Cortex of kidney (tissue), 1 donor: ENCODE measurements at places on chromosomes 1 and 21.

- DNase-seq, result no peak
Measured at GRCh38 chr1:160167580-160167979, 16.2 kb downstream of the ATP1A4 start.

- no peak for DNase-seq
Measured at GRCh38 chr1:1799716-1800115, 21.4 kb upstream of the NADK start.

- DNase-seq, result no peak
Measured at GRCh38 chr1:147654511-147654910, 15.8 kb downstream of the ACP6 start.

DNA sequence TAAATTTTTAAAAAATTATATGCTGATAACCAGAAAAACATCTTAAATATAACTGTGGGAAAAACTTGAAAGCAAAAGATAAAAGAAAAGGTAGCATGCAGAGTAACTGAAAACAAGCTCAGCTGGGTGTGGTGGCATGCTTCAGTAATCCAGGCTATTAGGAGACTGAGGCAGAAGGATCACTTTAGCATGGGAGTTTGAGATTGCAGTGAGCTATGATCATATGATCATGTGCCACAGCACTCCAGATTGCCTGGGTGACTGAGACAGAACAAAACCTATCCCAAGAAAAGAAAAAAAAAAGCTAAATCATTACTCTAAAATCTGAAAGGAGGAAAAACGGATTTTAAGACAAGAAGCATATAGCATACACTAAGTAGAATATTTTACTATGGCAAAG lies 1624.0 kb downstream of the AMY1C start:
- DNase-seq, result no peak

GRCh38 chr1:92081031-92081430 lies 886 bp downstream of the BTBD8 start:
- no peak for DNase-seq

DNA sequence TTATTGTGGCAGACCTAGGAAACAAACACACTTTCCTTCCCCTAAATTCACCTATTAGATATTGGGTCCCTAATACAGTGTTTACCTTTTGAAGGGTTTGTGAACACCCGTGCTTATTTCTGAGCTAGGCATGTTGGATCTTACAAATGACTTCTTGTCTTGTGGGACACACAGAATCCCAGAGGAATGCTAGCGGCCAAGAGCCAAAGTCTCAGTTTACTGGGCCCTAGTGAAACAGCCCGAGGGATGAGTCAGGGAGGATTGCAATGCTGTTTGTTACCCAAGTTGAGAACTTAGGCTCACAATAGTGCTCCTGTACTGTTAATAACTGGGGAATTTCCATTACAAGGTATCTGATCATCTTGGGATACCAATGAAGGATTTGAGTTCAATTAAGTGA lies 100.1 kb upstream of the AKT3 start:
- no peak for DNase-seq

DNA sequence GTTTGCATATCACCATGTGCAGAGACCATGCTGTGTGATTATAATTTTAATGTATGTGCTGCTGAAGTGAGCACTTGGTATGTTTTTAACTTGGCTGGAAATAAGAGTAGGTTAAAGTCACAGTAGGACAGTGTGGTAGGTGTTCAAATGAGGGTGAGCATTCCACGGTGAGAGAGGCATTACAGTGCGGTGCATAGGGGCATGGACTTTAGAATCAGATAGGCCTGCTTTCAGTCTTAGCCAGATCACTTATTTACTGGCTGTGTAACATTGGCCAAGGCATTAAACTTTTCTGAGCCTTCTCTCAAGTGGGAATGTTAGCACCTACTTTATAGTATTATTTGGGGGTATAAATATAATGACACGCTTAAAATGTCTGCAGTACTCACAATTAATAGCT lies 43.2 kb downstream of the GIPC2 start:
- DNase-seq, result no peak

DNA sequence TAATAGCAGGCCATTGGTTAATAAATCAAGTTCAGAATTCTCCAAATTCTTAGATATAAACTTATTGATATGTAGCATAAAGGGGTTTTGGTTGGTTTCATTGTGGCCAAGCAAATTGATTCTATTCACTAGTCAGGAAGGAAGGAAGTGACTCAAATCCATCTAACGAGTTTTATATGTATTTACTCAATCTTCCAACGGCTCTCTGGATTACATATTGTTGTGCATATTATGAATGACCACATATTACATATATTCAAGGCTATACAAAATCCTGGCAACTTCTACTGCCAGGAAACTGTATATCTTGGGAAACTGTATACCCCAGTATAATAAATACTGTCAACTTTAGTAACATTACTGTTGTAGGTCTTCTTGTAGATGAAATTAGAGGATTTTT lies 20.1 kb upstream of the PDE4B start:
- DNase-seq, result no peak

- DNase-seq, result no peak
Measured at GRCh38 chr1:9319789-9320519, 27.3 kb downstream of the SPSB1 start.

DNA sequence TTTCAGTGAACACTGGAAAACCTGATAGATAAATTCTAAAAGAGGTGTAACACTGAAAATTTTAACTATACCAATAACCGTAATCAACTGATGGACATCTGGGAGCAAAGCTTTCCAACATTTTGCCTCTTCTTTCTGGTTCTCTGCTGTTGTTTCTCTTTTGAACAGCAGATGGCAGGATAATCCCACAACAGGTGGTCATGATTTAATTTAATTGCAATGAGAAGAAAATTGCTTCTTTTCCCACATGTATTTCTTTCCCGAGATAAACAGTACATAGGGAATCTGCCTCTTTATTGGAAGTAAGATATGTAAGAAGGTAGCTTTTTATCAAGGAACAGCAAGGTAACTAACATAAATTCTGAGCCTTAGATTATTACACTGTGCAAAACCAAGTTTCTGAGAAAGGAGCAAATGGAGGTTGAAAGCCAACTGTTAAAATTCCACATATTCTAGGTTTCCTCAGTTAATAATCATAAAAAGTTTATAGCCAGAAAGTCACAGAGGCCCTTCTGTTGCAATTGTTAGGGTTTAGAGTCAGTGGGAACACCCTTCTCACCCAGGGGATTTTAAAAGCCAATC lies 72.9 kb downstream of the RPS6KA1 start:
- DNase-seq, result no peak

GRCh38 chr1:34682452-34683223 lies 72.2 kb upstream of the GJB5 start:
- no peak for DNase-seq

DNA sequence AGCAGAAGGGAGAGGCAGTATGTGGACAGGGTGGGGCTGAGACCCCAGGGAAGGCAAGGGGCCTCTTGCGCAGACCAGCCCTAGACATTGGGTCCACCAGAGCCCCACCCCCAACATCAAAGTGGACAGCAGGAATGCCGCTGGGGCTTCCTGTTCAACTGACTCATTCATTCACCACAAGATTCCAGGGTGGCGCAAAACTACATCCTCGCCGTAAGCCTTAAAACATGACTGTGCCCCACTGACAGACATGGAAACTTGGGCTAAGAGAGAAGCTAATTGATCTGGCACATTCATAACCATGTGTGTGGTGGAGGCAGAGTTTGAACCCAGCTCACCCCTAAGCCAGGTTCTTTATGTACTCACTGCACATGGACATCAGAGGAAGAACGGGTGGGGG lies 14.0 kb downstream of the COL16A1 start:
- DNase-seq, result no peak

- no peak for DNase-seq
Measured at GRCh38 chr1:53183095-53183990, 13.3 kb upstream of the CPT2 start.

GRCh38 chr21:16517383-16517782 lies 787.6 kb downstream of the USP25 start:
- DNase-seq, result no peak

DNA sequence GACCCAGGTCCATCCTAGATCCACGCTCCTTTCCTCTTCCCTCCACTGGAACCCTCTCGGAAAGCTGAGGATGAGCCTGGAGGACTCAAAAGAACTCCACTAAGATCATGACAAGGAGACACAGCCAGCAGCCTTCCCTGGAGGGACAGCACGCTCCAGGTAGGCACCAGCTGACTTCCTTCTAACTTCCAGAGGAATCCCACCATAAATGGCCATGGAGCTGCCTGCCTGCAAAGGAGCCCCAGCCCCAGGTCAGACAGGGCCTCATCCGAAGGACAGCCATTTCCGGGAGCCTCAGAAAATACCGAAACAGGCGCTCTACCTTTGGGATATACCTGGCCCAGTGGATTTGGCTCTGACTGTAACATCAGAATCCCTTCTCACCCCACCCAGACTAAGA lies 4.1 kb downstream of the SH3BP5L start:
- no peak for DNase-seq

DNA sequence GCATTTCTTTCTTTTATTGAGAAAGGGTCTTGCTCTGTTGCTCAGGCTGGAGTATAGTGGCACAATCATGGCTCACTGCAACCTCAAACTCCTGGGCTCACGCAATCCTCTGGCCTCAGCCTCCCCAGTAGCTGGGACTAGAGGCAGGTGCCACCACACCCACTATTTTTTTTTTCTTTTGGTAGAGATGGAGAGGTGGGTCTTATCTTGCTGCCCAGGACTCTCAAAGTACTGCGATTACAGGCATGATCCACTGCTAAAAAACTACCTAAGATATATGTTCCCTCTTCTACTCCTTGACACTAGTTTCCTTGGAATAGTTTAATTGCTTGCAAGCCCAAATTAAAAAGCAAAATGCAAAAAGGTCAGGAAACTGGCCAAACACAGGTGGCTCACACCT lies 56.9 kb upstream of the GUCA2A start:
- DNase-seq, result no peak

DNA sequence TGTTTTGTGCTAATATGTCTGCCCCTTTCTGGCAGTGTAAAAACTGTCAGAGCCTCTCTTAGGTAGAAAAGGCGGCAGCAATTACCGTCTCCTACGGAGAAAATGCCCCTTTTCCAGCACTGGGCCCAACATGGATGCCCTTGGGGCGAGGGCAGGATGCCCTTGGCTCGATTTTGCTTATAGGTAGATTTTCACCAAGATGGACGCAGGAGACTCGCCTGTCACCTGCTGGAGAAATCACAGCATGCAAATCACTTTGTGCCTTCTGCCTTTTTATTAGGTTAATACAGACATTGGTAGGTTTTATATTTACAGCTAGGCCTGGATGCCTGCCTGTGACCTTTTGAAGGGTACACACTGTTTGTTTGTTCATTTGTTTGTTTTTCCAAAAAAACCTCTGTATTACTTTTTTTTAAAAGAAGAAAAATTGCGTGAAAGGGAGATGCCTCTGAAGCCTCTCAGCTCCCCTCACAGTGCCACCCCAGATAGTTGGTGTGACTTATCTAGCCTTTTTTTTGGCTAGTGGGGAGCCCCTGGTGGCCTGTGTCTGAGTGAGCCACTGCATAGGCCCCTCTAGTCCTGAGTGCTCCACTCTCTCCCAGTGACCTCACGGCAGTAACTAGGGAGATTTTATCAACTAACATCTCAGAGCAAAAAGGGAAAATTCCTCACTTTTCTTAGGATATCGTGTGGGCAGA lies 2.5 kb downstream of the ATP1B1 start:
- no peak for DNase-seq

DNA sequence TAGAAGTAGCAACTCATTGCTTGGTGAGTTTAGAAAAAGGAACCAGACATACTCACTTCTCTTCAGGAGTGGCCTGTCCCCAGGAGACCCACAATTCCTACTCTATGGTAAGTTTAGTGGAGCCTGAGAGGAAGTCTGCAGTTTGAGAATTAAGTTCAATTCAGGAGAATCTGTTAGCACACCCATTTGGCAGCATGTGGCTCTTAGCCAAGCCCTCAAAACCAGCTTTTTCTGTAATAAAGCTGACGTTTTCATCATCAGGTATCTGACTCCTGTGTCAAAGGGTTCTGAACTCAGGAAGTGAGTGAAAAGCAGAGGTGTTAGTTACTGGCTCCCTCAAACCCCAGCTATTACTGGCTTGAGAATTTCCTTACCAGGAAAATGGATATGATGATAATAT lies 20.4 kb upstream of the RGS16 start:
- no peak for DNase-seq

DNA sequence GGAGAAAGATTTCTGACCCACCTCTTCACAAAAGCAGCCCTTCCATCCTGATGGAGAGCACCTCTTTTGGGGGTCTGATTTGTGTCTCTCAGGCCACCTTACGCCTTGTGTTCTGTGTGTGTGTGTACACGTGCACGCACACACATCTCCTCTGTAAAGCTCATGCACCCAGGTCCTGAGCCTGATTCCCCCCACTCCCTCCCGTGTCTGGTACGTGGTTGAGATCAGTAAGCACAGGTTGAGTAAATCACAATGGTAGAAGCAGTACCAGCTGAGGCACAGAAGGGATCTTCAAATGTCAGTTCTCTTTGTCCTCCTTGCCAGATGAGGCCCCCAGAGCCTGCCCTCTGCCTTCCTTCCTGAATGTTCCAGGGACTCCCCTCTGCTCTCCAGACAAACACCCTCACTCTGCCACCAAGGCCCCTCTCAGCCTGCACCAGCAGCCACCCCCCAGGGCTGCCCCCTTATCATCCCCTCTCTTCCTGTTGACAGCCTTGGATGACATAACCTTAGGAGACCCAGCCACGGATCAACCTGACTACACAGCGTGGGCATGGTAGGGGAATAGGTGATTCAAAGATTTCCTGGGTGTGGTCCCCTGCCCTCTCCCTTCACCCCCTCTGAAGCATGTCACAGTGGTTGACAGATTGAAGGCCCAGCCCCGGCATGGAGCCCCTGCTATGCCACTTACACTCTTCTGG lies 112.8 kb downstream of the HIVEP3 start:
- no peak for DNase-seq

DNA sequence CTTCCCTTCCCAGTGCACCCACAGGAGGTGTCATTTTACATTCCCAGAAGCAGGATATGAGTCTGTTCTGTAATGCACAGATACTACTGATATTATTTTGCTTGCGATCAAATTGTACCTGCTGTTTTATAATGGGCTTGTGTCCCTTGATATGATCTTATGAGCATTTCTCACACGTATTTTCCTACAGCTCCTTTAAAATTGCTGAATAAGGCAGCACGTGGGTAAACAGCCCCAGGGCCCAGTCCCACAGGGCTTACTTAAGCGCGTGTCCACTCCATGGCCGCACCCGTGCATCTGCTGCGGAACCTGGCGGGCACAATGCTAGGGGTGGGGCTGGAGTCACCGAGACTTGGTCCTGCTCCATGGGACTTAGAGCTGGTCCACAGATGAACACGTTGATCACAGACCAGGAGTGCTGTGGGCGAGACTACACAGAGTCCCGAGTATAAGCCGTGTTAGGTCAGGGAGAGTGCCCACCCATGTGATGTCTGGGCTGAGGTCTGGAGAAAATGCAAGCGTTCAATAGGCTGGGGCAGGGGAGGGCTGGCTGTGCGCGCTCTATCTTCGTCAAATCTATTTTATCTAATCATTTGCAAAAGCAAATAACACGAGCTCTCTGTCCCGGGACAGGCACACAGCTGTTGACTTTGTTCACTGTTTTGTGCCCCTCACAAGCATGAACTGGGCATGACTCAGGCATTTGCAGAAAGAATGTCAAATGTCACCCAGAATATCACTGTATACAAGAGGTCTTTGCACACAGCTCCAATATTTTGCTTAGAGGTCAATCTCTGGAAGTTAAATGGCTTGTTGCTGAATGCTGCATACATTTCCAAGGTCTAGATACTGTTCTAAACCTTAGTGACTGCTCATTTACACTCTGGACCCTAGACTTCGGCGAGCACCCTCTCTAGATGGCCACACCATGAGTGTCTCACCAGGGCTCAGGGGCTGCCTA lies 119.3 kb downstream of the CRYAA start:
- no peak for DNase-seq

GRCh38 chr1:163230827-163231226 lies 28.1 kb upstream of the RGS5 start:
- DNase-seq, result no peak
